Thyroid gland (tissue), 4 donors: ENCODE measurements at places on chromosomes 1 and 21.

DNA sequence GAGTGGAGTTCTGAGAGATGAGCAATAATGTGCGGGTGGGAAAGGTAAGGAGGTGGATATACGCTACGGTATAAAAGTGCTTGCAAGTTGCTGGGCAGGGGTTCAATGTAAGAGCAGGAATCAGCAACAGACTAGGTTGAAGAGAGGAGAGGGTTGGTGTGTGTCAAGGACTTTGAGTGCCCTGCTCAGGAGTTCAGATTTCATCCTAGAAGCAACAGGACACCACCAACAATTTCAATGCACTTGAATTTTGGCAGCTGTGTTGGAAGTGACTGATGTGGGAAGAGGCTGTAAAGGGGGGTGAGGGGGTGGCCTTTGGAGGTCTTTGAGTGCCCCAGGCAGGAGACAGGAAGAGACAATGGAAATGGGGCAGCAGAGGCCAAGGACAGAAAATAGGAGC is 57.3 kb downstream of the RHOU start:
- peak; percentile 59 for DNase-seq

- peak; percentile 19 for DNase-seq
Measured at GRCh38 chr21:15837645-15838044, 107.9 kb downstream of the USP25 start.

GRCh38 chr1:117093091-117093534 is 28.4 kb downstream of the TRIM45 start:
- peak; percentile 82 for DNase-seq

- no peak for DNase-seq
Measured at GRCh38 chr1:55696891-55697290, 481.7 kb upstream of the USP24 start.

DNA sequence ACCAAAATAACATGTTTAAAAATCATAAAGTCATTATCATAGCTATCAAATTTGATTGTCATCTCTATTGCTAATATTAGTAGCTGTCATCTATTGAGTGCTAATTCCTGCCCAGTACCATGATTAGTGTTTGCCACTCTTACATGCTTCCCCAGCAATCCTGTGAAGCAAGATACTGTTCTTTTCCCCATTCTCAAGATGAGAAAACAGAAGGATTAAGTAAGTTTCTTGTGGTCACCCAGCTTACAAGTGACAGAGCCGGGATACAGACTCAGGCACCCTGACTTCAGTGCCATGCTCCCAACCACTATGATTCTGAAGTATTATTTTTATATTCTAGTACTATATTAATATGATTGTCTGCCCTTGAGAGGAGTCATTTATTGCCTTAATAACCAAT is 36.5 kb downstream of the LRRC8C start:
- no peak for DNase-seq

DNA sequence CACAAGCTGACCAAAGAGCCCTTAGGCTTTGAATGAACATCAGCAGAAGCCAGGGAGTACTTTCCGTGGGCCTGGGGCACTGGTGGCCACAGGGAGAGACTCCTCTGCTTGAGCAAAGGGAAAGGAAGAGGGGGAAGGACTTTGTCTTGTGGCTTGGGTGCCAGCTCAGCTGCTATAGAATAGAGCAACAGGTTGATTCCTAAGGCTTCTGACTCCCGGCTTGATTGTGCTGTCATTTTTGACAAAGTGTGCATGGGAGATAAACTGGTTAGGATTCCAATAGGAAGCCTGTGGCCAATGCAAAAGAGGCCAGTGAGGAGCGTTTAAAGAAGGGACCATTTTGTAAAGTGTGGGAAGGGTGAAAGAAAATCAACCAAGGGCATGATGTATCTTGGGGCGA is 11.9 kb upstream of the SMAP2 start:
- no peak for DNase-seq

DNA sequence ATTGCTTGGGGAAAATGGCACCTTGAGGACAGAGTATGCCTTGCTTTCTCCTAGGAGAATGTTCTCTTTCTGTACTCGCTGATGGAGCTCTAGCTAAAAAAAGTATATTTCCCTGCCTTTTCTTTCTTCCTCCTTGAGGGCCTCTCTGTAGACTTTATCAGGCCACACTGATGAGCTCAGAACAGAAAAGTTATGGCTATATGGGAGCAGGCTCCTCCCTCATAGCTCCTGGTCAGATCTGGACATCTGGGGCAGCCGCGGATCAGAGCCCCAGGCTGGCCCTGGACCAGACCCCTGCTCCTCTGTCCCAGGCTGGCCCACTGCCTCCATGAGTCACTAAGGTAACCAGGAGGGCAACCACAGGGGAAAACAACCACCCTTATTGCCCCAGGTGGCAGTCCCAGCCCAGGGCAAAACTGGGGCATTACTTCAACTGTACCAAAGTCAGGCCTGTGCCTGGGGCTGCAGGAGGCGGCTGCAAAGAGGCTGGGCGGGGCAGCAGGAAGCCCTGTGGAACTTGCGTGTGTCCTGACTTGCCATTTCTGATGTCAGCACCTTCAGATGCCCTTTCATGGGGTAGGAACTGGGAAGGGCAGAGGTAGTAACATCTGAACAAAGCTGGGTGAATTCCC is 26.3 kb upstream of the ZNF648 start:
- DNase-seq, result no peak

- DNase-seq, result peak; percentile 96
Measured at GRCh38 chr1:109792056-109792831, 28.5 kb upstream of the EPS8L3 start.

DNA sequence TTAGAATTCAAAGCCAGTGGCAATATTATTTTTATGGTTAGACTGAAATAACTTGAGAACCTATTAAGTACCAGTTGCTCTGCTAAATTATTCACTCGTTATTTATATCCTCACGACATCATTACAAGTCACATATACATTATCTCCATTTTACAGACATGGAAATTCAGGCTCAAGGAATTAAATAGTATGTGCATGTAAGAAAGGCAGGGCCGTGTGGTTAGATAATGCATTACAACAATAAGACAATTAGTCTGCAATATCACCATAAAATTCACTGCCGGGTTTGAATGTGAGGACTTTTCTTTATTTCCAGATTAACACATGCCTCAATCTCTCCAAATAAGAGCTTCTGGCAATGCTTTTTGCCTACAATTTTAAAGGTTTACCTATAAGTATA is 523.4 kb downstream of the PTBP2 start:
- no peak for DNase-seq

DNA sequence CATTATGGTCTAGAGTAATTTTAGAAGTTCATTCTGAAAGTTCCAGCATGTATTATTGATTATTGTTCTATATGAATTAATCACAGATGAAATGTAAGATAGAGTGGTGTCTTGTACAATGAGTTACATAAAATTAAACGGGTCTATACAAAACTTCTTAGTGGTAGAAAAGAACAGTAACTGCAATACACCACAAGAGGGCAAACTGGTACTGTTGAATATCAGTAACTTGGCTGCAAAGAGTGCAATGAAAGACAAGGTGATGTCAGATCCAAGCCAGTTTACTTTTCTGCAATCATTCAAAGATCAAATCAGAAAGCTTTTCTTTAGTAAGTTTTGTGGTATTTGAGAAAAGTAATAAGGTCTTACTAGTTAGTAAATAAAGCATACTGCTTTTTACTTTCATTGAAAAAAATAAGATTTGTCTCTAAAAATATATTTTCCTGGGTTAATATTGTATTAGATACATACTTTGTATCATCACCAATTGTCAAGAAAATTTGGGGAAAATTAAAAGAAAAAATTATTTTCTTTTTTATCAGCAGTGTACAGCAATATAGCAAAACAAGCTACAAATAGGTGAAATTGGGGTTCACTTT is 66.4 kb upstream of the BTG3 start:
- DNase-seq, result no peak

GRCh38 chr1:48675251-48675650 is 101.4 kb downstream of the BEND5 start:
- DNase-seq, result no peak

GRCh38 chr1:24121406-24121805 is 9.5 kb upstream of the MYOM3 start:
- DNase-seq, result no peak
